ENCODE measurements at places on chromosomes 2 and 18.
A peak's percentile ranks its signal among the peaks of the same experiment; 100 is the strongest.

GRCh38 chr2:231682603-231683291 lies 25.6 kb upstream of the PTMA start:
- DNase-seq, result no peak

DNA sequence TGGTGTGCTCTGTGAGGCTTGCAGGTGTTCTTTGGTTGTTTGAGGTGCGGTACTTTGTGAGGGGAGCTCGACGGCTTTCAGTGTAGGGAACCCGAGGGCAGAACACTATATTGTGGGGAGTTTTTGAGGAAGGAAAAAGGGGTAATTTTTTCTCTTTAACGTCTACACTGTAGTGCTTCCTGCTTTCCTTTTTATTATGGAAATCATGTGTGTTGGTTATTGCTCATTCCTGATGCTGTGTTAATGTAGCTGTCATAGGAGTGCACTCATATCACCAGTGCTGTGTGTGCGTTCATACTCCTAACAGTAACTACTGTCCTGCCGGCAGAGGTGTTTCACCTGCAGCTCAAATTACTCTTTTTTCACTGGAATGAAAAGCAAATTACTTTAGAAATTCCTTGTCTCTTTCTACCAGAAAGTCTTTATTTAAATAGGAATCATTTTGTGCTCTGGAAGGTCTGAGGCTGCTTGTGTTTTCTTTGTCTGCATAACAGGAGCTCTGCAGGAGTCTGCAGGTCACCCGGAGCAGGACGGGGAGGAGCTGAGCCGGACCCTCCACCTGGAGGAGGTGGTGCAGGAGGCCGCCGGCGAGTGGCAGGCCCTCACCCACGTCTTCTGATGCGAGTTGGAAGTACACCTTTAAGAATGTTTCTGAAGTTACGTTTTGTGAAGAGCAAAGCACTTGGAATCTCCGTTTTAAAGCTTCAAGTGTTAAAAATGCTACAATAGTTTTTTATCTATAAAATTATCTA lies 145.5 kb downstream of the ZNF236 start:
- peak; percentile 36 for DNase-seq

GRCh38 chr18:45441110-45441847 lies 174.0 kb upstream of the SLC14A2 start:
- no peak for DNase-seq

GRCh38 chr2:54500404-54501205 lies 44.5 kb downstream of the SPTBN1 start:
- no peak for DNase-seq

GRCh38 chr2:170812710-170813600 lies 3.7 kb upstream of the GAD1 start:
- DNase-seq, result peak; percentile 55

GRCh38 chr2:96097951-96098823 lies 18.2 kb downstream of the ADRA2B start:
- DNase-seq, result peak; percentile 11

- DNase-seq, result no peak
Measured at GRCh38 chr2:222776792-222777191, 84.0 kb upstream of the ACSL3 start.

DNA sequence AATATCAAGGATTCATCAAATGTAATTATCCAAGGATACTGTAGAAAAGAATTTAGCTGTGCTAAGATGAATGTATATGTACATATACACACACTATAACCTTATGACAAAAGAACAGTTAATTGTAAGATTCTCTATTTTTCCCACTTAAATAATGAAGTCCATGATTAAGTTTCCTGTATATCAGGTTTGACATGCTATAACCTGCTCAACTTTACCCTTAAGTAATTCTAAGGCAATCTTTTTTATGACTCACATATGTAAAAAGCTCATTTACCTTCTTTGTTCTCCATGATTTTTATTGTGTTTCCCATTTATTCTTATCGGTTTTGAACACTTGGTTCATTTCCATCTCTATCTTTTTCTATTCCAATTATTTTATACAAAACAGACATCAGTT lies 1213.1 kb upstream of the SLC39A10 start:
- DNase-seq, result no peak

- no peak for DNase-seq
Measured at GRCh38 chr2:19547321-19547720, 188.9 kb upstream of the OSR1 start.

DNA sequence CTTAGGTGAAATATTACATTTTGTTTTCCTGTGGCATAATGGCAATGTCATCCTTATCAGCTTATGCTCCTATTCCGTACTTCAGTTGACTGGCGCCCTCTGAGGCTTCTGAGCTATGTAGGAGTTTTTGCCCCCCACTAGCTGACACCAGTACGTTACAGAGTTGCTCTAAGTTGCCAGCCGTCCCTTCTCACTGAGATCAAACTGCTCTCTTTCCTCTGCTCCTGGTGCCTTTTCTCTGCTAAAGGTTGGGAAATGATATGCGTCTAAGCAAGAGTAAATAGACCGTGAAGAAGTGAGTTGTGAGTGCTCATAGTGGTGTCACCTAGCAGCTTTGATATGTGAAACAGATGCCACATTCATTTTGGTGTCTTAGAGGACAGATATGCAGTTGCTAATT lies 99.2 kb downstream of the RAPGEF4 start:
- DNase-seq, result no peak

DNA sequence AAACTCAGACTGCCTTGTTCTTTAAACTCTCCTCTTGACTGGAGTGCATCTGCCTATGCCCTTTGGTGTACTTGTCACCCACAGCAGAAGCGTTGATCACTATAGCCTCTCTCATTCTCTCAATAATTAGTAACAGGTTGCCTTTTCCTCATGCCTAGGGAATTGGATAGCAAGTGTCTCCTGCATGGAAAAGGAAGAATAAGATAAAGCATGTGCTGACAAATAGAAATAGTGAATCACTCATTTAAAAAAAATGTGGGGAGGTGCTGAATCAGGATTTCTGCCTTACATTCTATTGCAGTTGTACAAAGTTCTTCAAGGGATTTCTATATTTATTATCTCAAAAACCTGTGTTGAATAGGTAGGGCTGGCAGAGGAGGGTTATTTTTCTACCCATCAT lies 323.0 kb downstream of the TXNL1 start:
- no peak for DNase-seq

- DNase-seq, result no peak
Measured at GRCh38 chr2:48849770-48850169, 94.2 kb upstream of the LHCGR start.

GRCh38 chr2:173667014-173667413 lies 298.2 kb downstream of the SP3 start:
- no peak for DNase-seq

- DNase-seq, result no peak
Measured at GRCh38 chr2:213475433-213475832, 191.2 kb downstream of the SPAG16 start.

- DNase-seq, result no peak
Measured at GRCh38 chr2:75047189-75047991, 88.9 kb downstream of the POLE4 start.

- no peak for DNase-seq
Measured at GRCh38 chr2:27667446-27667845, 3.8 kb downstream of the SLC4A1AP start.

GRCh38 chr2:143844986-143845385 lies 674.9 kb downstream of the ZEB2 start:
- DNase-seq, result no peak

DNA sequence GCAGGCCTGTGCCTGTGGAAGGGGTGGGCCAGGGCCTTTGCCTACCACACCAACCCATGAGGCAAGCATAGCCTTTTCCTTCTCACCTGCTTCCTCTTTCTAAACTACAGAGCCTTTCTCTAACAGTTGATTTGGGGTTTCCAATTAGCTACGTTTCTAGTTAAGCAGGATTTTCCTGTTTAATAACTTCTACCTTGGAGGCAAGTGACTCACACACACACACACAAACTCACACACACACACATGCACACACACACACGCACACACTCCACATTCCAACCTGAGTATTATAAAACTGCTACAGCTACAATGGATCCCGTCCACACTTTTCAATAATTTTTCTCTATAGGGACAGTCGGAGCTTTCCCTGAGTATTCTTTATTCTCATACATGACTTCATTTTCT lies 84.9 kb downstream of the SOX11 start:
- no peak for DNase-seq

- no peak for DNase-seq
Measured at GRCh38 chr2:43885132-43885632, 46.4 kb downstream of the ABCG8 start.

- no peak for DNase-seq
Measured at GRCh38 chr2:135552887-135553286, 21.6 kb downstream of the R3HDM1 start.

DNA sequence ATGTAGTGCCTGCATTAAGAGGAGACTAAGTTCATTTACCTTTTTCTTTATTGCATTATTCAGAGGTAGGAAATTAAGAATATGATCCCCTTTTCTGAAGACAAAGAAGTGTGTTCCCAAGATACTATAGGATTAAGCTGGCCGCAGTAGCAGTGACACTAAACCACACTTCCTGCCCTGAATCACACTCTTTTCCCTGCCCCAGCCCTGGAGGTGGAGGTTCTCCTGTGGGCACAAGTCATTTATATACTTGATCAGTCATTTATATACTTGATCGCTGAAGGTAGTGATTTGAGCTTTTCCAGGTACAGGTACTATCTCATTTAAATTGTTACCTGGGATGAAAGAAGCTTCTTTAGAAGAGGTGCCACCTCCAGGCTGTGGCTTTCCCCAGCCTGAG lies 78.6 kb downstream of the ARMC9 start:
- no peak for DNase-seq

GRCh38 chr2:37059841-37060240 lies 24.3 kb downstream of the HEATR5B start:
- DNase-seq, result no peak

DNA sequence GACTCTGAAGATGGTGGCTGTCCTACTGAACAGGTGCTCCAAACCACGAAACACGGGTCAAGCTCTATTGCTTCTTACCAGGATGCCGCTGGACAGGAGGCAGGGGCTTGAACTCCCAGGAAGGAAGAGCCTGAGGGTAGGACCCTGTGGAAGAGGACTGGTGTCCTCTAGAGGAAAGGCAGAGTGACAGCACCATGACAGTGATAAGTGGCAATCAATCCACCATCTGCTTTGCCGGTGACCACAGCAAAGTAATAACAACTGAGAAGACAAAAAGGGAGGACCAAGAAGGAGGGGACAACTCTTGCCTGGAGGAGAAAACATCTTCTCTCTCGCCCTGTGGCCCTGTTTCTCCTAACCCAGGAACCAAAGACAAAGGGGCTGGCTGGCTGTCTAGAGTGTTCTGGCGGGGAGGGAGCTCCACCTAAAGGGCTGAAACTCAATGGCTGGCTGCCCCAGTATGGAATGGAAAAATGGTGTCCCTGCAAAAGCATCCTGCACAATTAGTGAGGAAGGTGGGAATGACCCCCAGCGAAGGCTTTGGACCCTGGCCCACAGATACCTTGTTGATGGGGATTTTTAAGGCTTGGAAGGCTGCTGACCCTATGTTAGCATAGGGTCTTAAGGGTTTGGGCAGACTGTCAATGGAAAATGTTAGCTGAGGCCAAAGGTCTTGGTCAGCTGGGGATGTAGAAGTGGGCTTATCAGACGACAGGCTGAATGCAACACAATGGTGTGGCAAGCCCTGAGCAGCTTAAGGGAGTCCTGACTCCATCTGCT lies 35.4 kb downstream of the PROC start:
- DNase-seq, result peak; percentile 50

- DNase-seq, result no peak
Measured at GRCh38 chr2:29070526-29070925, 3.8 kb downstream of the PCARE start.

DNA sequence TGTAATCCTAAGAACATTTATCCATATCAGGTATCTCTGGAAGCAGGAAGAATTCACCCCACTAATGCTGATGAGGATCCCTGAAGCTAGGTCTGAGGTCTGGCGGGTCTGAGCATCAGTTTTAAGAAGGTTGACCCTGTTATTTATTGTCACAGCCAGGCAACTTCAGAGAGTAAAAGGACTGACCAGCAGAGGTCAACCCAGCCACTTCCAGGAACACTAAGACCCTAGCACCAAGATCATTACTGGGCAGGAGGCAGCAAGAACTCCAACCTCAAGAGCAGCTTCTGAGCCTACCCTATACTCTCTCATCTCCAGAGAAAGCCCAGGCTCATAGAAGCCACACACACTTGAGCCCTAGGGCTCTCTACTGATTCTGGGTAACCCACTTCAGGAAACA lies 901.4 kb downstream of the DCDC2C start:
- DNase-seq, result no peak

DNA sequence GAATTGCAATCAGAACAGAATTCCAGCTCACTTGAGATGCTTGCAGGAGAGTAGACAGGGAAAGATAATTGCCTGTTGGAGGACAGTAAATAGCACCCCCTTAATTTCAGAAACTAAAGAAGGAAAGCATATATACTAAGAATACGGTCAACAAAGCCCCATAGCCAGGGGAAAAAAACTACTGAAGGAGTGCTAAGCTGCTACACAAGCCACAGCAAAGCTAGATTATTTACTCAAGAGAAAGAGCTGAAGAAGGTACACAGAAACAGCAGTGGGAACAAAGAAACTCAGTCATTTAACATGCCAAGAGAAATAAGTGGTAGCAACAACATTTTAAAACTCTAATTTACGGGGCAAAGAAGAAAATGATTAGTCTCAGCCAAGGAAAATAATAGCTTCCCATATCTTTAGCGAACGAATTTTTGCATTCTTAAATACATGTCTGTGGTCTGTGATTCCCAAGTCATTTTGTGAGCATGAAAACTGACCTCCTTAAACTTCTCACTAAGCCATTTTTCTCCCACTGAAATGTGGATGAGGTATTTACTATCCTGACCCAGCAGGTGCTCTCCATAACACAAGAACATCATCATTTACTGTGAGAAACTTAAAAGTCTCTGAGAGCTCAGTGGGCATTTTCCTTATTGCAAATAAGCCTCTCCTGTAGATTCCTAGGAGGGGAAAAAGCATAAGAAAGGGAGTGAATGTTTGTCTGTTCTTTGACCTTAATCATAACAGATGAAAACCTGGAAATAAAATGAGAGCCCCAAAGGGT lies 196.0 kb downstream of the PAX3 start:
- DNase-seq, result no peak

GRCh38 chr18:25230658-25231326 lies 121.2 kb downstream of the ZNF521 start:
- no peak for DNase-seq

- no peak for DNase-seq
Measured at GRCh38 chr18:62450175-62450545, 72.7 kb upstream of the ZCCHC2 start.

- DNase-seq, result no peak
Measured at GRCh38 chr18:78692105-78692504, 287.5 kb upstream of the SALL3 start.

Measured in D341Med (cell line).